ENCODE measurements at places on chromosomes 12 and 14.

DNA sequence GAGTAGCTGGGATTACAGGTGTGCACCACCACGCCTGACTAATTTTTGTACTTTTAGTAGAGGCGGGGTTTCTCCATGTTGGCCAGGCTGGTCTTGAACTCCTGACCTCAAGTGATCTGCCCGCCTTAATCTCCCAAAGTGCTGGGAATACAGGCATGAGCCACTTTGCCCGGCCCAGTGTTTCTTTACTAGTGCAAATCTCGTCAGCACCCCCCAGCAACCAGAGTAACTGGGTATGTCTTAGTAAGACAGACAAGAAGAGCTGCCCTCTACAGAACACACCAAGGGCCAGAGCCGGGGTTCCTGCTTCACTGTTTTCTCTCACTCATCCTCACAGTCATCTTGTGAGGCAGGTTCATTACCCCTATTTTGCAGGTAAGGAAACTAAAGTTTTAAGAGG lies 78.5 kb upstream of the GPR68 start:
- DNase-seq: no peak

GRCh38 chr12:20423557-20423956 lies 55.2 kb downstream of the PDE3A start:
- no peak for DNase-seq

DNA sequence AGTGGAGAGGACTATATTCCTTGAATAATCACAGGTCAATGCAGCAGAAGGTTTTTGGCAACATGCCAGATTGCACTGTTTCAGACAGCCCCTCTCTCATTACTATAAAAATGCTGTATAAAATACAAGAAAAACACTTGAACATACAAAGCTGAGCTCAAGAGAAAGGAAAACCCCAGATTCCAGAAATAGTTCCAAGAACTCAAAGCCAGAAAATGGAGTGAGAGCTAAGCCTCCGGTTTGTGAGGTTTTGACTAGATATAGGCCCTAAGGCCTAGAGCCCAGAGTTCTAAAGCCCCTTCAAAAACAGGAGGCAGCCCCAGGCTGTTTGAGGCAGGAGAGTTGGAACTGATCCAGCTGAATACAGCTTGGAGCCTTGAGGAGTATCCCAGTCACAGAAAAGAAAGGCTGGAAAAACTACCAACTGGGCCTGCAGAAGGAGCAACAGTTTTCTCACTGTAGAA lies 29.4 kb upstream of the ACTN1 start:
- DNase-seq: no peak

GRCh38 chr12:8780389-8780788 lies 42.0 kb upstream of the A2ML1 start:
- DNase-seq: peak; percentile 35

- no peak for DNase-seq
Measured at GRCh38 chr14:31026077-31026449, at the start of gene STRN3. Gene STRN3 (minus strand): TSS chr14:31026379. CDS start chr14:31026185, 194 bp downstream.

Measured in NB4 (cell line).